SK-MEL-5 (cell line): ENCODE measurements at places on chromosomes 7 and 10.

DNA sequence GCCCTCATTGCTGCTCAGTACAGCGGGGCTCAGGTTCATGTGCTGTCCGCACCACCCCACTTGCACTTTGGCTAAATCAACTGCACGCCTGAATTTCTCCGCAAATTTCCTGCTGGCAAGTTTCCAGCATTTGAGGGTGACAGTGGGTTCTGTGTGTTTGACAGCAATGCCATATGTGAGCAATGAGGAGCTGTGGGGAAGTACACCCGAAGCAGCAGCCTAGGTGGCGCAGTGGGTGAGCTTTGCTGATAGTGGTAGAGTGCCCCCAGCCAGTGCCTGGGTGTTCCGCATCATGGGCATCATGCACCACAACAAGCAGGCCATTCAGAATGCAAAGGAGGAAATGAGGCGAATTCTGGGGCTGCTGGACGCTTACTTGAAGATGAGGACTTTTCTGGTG, 103.9 kb upstream of the POT1 start:
- DNase-seq: peak; percentile 88

DNA sequence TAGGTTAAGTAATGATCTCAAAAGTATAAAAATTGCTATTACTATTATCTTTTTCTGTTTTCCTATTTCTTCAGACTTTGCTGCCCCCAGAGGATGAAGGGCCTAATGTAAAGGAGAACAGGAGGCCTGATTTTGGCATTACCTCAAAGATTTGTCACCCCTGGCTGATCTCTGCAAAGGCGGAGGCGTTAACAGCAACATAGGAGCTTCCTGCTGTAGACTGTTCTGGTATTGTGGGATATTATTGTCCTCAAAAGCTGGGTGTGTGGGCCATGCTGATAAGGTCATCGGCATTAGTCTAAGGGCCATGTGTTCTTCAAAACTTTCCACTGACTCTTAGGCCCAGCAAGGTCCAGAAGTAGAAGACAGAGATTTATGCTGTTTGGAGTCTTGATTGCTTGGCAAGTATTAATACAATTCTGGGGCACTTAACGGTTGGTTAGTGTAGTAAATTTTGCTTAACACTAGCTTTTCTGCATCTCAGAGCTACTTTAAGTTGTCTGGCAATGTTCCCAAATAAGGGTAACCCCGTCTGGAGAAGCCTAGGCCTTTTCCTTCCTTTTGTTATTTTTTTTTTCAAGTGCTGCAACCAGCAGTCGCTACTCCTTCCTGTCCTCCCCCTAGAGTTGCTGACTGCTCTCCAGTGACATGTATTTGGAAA, 14.0 kb upstream of the ENTPD1 start:
- DNase-seq: no peak

- no peak for DNase-seq
Measured at GRCh38 chr10:13961097-13961496, 369.6 kb downstream of the FRMD4A start.

DNA sequence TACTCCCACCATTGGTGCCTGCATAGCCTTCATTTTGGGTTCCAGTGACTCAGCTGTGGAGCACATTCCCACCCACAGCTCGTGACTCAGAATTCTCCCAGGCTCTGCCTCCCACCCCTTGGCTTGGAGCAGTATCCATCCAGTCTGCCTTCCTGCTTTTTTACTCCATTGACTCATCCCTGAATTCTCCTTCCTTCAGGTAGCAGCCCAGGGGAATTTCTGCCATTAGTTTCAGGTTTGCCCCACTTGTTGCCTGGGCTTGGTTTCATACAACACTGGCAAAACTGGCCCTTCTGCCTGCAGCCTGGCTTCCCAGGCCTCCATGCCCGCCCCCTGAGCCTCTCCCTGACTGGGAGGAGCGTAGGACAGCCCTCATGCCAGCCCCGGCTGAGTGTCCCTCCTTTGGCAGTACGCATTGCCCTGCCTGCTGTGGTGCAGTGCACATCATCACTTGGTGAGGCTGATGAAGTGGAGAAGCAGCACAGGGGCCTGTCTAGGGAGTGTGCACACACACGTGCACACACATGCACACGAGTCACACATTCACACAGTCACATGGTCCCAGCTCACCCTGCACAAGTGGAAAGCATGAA, 55.0 kb downstream of the SNX10 start:
- DNase-seq: no peak

GRCh38 chr7:44099669-44100068, 4.5 kb upstream of the AEBP1 start:
- DNase-seq: no peak

DNA sequence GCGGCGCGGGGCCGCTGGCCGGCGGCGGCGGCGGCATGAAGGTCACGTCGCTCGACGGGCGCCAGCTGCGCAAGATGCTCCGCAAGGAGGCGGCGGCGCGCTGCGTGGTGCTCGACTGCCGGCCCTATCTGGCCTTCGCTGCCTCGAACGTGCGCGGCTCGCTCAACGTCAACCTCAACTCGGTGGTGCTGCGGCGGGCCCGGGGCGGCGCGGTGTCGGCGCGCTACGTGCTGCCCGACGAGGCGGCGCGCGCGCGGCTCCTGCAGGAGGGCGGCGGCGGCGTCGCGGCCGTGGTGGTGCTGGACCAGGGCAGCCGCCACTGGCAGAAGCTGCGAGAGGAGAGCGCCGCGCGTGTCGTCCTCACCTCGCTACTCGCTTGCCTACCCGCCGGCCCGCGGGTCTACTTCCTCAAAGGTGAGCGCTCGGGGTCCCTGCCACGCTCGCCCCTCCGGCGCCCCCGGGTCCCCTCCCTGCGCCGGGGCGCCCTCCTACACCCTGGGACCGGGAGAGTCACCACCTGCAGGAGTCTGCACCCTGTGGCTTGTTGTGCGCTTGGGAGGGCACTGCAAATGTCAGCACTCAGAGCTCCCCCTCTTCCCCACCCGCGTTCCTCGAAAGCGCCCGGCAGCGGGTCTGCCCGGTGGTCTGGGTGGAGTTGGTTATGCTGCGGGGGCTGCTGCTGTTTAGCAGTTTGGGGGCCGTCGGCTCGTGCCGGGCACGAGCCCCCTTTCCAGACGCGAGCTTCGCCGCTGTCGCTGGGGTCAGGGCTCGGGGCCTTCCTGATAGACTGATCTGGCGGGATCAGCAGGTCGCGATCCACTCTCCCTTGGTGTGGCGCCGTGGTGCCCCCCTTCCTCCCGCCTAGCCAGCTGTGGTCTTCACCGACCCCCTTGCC, 627 bp downstream of the DUSP5 start:
- DNase-seq: peak; percentile 15

GRCh38 chr10:26486990-26487850, 49.1 kb downstream of the APBB1IP start:
- DNase-seq: peak; percentile 61

GRCh38 chr7:191981-192649, at the start of gene FAM20C:
Gene FAM20C (plus strand): TSS chr7:192571. CDS start chr7:193200, 629 bp downstream.
- DNase-seq: no peak

- DNase-seq: no peak
Measured at GRCh38 chr10:95341716-95342130, 50.9 kb upstream of the PDLIM1 start.

DNA sequence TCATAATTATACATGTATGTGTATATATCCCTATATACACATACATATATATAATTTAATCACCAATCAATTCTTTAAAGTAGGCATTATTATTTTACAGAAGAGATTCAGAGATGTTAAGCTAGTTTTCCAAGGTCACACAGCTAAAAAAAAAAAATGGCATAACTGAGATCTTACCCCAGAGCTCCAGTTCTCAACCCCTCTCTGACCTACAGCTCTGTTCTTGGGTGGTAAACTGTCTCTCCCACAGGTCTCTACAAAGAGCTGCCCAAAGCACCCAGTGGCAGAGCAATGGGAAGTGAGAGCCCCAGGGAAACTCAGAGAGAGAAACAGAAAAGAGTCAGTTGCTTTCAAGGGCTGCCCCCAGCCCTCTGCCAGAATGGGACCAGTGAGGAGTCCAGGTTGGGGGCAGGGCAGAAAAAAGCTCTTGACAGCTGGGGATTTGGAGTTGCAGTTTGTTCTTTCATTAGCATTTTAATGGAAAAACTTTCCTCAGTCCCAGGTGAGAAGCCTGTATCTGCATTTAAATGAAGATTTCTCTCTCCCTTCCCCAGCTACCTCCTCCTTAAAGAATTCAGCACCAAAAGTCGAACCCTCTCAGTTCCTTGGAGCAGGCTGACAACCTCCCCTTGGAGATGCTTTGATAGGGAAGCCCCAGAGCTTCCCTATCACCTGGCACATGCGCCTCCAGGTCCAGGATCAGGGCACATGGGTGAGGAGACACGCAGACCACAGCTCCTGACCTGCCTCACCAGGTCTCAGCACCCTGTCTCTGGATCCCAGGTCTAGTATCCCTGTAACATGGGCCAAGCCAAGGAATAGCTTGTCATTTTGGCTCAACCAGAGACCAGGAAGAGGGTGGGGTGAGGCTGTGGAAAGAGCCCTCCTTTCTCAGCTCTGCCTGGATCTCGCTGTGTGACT, 388.1 kb downstream of the PLXNA4 start:
- DNase-seq: no peak

- no peak for DNase-seq
Measured at GRCh38 chr10:76686201-76686600, 951.4 kb downstream of the KCNMA1 start.

- DNase-seq: no peak
Measured at GRCh38 chr7:76509931-76510877, at the start of gene UPK3B. Gene UPK3B (plus strand): TSS chr7:76510552. CDS start chr7:76510653, 101 bp downstream.

DNA sequence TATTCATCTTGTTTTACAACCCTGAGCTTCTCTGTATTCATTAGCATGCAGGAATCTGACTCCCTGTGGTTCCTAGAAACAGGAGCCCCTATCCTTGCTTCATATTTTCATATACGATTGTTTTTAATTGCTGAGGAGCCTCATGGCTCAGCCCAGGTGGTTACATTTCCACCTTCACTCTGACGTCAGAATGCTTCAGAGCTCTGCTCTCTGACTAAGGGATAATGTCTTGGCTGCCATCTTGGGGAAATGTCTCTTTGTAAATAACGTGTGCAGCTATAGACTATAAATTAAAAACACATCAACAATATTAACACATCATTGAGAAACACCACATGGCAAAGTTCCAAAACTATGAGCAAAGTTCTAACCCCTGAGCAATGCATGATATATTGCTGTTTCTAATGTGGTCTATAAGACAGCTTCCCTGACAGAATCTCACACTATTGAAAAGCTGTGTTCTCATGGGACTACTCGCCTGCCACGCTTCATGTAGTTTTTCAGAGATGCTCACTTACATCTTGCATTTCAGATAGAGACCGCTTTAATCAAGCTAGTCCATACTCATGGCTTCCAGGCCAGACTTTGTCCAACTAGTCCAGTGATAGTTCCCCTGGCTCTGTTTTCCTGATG, 227.0 kb downstream of the SORCS3 start:
- DNase-seq: no peak

GRCh38 chr7:41956705-41957104, 253.8 kb upstream of the INHBA start:
- no peak for DNase-seq

- no peak for DNase-seq
Measured at GRCh38 chr7:159108941-159109652, 35.6 kb downstream of the VIPR2 start.

DNA sequence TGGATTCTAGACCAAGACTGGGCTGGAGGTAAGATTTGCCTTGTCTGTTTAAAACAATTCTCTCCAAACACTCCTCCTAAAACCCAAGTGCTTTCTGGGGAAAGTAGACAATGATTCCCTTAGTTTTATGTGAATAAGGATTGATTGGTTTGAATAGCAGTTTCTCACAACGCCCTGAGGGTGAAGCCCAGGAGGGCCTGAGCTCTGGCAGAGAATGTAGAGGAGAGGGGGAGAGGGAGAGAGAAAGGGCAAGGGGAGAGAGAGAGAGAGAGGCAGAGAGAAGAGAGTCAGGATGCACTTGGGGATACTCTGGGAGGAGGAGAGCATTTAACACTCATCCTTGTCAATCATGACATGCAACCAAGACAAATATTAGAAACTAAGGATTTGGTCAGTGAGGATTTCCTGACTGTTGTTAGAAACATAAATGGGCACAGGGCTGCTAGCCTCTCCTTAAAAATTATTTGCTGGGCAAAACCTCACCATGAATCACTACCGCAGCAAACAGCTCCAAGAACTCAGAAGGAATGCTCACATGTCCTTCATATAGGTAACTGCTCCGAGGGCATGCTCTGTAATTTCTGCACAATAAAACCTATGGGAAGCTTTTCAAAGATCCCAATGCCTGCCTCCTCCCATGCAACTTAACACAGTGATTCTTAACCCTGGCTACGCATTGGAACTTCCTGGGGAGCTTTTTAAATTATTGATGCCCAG, 55.2 kb upstream of the RAPGEF5 start:
- DNase-seq: peak; percentile 20

DNA sequence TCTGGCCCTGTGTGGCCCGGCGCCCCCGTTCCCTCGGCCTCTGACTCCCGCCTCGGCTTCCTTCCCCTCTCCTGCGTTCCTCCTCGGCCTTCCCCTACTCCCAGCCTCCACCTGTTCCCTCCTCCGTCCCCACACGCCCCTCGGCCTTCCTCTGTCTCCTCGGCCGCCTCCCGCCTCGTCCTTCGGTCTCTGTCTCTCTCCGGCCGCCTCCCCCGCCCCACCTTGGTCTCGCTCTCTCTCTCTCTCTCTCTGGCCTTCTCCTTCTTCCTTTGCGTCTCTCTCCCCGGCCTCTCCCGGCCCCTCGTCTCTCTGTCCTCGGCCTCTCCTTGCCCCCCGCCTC, 588 bp downstream of the GET4 start:
- DNase-seq: peak; percentile 39

DNA sequence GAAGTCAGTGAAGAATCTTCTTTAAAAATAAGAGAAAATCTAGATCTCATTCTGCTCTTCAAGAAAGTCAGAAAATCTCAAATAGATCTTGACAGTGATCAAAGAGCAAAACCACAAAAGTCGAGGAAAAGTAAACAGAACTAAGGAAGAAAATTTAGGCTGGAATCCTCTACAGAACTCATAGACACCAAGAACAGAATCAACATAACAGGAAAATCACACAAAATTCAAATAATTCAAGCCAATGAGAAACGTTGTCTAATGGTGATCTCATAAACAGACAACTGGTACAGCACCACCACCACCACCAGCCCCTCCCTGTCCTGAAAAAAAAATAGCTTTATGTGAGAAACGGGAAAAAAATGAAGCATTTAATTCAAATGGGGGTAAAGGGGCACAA, 6.9 kb downstream of the ITGB1 start:
- DNase-seq: no peak

GRCh38 chr7:78080241-78080640, 281.7 kb downstream of the PHTF2 start:
- no peak for DNase-seq

GRCh38 chr10:70617798-70618568, 15.4 kb upstream of the PRF1 start:
- no peak for DNase-seq

DNA sequence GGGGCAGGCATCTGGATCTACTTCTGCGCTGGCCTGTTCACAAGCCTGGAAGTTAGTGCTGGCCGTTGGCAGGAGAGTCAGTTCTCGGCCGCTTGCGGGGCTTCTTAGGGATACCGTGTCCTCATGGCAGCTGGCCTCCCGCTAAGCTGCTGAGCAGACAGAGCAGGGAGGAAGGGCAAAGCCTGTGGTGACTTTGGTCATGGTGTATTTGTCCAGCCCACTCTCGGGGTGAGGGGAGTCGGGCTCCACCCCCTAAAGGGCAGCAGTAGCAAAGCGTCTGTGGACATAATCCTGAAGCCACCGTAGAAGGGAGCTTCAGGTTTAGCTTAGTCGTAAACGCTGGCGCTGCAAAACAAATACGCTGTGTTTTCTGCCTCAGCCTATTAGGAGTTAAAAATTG, 12.2 kb downstream of the UBE3C start:
- no peak for DNase-seq
